Activated naive CD4-positive, alpha-beta T cell treated with anti-CD3 and anti-CD28 coated beads for 36 hours (primary cell): ENCODE measurements at places on chromosomes 13 and 19. TPM values are rescaled to one million over a fixed set of nuclear protein-coding genes. Genes with fewer than 3 reads are reported as not detected.

Gene IGFL3
- total RNA-seq = not detected

Gene FFAR1
- not detected for total RNA-seq

Gene CD37
- total RNA-seq = 189 TPM

Gene TOMM40
- 72.6 TPM for total RNA-seq

Gene CCDC169
- 1.0 TPM for total RNA-seq
